ENCODE measurements at places on chromosomes 3 and 15.

DNA sequence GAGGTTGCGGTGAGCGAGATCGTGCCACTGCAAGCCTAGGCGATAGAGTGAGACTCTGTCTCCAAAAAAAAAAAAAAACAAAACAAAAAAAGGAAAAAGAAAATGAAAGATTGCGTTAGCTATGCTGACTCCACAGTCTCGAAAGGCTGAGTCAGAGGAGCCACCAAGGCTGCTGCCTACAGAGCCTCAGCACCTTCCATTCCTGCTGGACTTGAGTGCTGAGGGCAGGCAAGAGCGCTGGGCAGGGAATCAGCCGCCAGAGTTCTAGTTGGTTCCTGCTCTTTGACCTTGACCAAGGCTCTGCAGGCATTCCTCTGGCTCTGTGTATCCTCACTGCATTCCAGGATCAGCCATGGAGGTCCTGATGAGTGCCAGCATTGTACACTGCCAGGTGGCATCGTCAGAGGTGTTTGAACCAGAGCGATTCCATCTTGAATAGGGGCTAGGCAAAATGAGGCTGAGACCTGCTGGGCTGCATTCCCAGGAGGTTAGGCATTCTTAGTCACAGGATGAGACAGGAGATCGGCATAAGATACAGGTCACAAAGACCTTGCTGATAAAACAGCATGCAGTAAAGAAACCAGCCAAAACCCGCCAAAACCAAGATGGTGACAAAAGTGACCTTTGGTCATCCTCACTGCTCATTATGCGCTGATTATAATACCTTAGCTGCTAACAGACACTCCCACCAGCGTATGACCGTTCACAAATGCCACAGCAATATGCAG lies 5.9 kb downstream of the MESP2 start:
- peak; percentile 69 for DNase-seq

GRCh38 chr3:8607234-8608040 lies 37.2 kb downstream of the SSUH2 start:
- peak; percentile 68 for DNase-seq

GRCh38 chr15:101324524-101325177 lies 29.6 kb upstream of the SNRPA1 start:
- DNase-seq: no peak

DNA sequence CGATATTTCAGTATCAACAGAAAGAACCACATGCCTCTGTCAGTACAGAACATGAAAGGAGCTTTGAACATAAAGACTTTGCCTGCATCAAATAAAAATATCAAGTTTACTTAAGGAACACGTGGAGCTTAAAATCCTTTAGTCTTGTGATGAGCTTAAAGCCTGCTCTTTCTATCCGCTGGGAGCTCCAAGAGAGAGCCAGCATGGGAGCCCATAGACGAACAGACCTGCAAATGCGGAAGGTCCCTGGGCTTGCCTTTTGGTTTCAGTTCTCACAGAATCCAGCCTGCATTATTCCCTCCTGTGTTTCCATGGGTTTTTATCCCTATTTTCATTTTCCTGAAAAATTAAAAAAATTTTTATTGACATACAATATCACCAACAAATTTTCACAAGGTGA lies 530.6 kb upstream of the RGMA start:
- DNase-seq: no peak

DNA sequence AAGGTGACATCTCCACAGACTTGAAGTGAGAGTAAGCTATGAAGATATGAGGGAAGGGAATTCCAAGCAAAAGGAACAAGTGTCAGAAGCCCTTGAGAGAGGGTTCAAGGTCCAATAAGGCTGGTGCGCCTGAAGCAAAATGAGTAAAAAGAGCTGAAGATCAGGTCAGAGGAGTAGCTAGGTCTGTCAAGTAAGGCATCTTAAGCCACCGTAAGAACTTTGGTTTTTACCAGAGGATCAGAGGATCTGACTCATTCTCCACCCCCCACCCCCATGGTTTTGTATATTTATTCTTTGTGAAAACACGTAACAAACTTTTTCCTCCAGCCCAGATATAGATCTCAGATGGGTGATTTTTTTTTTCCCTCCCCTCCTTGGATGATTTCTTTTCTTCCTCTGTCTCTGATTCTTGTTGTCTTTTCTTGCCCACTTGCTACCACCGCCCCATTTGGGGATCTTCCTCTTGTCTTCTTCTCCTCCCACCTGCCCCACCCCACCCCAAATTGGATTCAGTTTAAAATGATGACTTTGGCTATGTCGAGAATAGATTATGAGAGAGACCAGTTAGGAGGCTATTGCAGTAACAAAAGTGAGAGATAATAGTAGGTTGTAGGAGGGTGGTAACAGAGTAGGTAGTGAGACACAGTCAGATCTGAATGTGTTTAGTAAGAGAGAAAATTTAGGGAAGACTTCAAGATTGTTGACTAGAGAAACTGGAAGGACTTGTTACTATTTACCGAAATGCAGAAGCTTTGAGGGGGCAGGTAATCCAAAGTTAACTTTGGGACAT lies 6.1 kb downstream of the TRMT10C start:
- peak; percentile 38 for DNase-seq

- DNase-seq: no peak
These were observed 65.0 kb upstream of the RPL32 start for GRCh38 chr3:12906141-12906915.

DNA sequence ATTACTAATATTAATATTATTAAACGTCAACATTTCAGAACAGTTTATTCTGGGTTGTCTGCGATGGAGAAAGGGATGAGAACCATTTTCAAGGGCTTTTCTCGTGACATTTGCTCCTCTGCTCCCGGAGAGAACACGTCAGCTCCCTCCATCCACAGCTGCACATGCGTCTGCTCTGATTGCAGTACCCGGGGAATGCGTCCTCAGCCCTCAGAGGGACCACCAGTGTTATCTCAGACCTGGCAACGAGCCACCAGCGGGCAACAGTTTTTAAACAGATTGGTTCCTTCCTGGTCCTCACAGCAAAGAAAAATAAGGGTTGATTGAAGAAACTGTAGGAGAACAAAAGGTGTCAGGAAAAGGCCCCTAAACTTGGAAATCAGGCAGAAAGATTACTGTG lies 202.2 kb upstream of the ADAMTS9 start:
- DNase-seq: no peak

DNA sequence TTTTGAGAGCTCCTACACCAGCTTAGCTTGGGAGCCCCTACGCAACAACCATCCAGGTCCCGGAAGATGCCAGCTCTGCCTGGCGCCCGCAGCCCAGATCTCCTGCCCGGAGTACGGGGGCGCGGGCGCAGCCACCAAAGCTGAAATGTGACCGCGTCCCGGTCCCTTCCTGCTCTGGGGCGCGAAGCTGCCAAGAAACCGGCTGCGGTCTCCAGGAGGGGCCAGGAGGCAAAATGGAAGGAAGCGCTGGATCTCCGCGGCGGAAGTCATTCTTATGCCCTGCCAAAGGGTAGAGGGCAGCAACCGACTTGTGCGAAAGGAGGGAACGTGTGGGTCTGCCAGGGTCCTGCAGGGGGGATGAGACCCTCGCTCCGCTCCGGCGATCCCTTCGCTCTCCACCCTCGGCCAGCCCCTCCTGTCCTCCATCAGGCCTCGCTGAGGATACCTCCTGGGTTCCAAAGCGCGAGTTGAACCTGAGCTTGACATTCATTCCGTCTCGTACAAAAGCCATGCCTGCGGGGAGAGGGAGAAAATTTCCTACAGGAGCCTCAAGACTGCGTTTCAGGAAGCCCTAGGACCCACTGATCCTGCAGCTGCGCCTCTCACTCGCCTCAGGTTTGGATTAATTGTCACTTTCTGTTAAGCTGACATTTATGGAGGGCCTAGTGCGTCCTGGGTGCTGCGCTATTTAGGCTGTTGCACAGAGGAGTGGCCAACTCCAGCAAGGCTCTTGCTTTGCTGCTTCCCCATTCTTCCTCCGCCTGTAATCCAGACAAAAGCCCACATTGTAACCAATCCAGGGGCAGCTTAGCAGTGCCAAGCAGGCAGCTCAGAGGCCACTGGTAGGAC lies 98.3 kb upstream of the VGLL3 start:
- peak; percentile 85 for DNase-seq

- DNase-seq: no peak
These were observed 14.2 kb upstream of the SLC6A6 start for GRCh38 chr3:14388201-14388600.

DNA sequence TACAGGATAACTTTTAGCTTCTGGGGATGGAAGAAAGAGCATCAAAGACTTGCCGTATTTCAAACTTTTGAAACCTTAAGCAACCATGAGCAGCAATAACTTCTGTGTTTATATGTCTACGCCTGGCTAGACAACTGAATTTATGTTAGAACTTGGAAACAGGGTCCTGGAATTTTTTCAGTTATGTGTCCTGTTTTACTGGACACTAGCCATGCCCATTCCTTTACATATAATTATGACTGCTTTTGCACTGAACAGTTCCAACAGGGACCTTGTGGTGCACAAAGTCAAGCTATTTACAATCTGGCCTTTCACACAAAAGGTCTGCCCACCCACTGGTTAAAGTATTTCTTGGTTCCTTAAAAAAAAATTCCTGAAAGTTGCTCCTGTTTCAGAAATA lies 37.1 kb downstream of the TJP1 start:
- DNase-seq: no peak

DNA sequence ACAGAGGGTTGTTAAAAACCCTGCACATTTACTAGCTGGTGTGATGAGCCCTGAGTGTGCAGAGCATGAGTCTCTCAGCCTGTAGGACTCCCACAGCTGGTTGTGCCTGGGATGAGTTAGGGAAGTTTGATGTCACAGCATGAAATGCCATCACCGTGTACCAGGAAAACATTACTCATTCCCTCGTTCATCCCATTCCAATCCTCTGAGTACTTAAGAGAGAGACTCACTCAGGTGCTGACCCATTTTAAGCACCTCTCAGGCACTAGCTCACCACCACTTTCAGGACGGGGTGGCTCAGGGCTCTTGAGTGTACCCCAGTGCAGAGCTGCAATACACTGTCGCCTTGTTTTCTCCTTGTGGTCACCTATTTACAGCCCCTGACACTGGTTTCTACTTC lies 18.7 kb downstream of the MGLL start:
- peak; percentile 92 for DNase-seq

GRCh38 chr3:195822131-195822696 lies 10.5 kb upstream of the MUC4 start:
- DNase-seq: no peak

GRCh38 chr3:158369279-158369678 lies 201.7 kb upstream of the MLF1 start:
- no peak for DNase-seq

- no peak for DNase-seq
These were observed 70.4 kb downstream of the ST6GAL1 start for GRCh38 chr3:187000711-187001151.

DNA sequence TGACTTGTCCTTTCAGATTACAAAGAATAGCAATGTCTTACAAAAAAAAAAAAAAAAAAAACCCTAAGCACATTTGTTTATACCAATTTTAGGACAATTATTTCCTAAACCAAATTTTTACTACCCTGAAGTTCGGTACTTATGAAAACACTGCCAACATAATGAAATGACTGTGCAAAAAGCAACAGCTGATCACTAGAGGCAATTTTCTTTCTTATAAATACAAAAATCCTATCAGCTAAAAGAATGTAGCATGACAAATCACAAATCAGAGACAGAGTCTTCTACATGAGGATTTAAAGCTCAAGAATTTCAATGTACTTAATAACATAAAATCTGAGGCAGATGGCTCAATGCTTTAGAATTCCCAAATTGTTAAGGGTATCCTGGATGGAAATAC lies 191.8 kb downstream of the MAGI1 start:
- DNase-seq: no peak

- DNase-seq: no peak
These were observed 46.6 kb upstream of the ARPP21 start for GRCh38 chr3:35592589-35593295.

- no peak for DNase-seq
These were observed 60.0 kb downstream of the NMNAT3 start for GRCh38 chr3:139617672-139618268.

- DNase-seq: no peak
These were observed 27.1 kb upstream of the SNRPA1 start for GRCh38 chr15:101322016-101322695.

GRCh38 chr15:69307939-69308338 lies 9.2 kb downstream of the PAQR5 start:
- DNase-seq: no peak

DNA sequence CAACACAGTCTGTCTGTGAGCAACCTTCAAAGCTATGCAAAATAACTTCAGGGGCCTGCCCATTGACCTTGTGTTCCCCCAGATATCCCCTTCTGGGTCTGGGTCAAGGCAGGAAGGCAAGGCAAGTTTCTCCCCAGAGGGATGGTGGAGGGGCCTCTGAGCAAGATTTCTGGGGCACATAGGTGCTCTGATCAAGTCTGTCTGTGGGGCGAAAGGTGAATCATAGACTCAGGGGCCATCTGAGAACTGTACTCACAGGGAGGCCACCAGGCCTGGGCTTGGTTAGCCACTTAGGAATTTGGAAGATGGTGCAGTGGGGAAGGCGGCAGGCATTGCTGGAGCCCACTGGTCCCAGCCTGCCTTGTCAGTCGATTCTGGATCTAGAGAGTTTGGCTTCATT lies 92.4 kb downstream of the MINAR1 start:
- DNase-seq: no peak

GRCh38 chr3:161083131-161083530 lies 22.0 kb downstream of the B3GALNT1 start:
- no peak for DNase-seq

GRCh38 chr3:40068636-40069035 lies 240.9 kb upstream of the EIF1B start:
- no peak for DNase-seq

GRCh38 chr15:31391687-31392671 lies 65.3 kb downstream of the KLF13 start:
- peak; percentile 56 for DNase-seq

GRCh38 chr3:184140436-184140835 lies 5.3 kb downstream of the EIF2B5 start:
- DNase-seq: no peak

DNA sequence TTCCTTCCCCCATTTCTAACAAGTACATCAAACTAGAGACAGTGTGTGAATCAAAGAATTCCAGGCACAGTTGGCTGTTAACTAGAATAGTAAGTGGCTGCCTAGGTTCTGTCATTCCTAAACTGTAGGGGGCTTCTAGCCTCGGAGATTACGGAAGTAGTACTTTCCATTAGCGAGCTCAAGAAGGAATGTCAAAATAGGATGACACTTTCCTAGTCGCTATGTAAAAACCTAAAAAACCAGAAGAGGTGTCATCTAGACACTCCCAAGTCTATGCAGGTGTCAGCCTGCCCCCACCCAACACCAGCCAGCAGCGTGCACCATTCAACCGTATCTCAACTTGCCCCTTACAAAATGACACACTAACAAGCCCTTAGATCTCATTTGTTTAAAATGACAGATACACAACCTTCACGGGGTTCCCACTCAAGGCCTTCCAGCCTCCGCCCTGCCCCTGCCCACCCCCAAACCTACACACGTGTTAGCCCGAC lies 874 bp downstream of the INO80 start:
- DNase-seq: peak; percentile 59

GRCh38 chr3:37627951-37628620 lies 233.6 kb upstream of the CTDSPL start:
- DNase-seq: no peak

Measured in astrocyte (in vitro differentiated cells and primary cell).